Bone marrow (tissue), 2 donors: ENCODE measurements at places on chromosomes 1 and 21.

- no peak for DNase-seq
Observed at GRCh38 chr1:169548282-169548681, 38.0 kb downstream of the F5 start.

- DNase-seq, result peak; percentile 2
Observed at GRCh38 chr1:193143285-193143684, 21.5 kb downstream of the CDC73 start.

DNA sequence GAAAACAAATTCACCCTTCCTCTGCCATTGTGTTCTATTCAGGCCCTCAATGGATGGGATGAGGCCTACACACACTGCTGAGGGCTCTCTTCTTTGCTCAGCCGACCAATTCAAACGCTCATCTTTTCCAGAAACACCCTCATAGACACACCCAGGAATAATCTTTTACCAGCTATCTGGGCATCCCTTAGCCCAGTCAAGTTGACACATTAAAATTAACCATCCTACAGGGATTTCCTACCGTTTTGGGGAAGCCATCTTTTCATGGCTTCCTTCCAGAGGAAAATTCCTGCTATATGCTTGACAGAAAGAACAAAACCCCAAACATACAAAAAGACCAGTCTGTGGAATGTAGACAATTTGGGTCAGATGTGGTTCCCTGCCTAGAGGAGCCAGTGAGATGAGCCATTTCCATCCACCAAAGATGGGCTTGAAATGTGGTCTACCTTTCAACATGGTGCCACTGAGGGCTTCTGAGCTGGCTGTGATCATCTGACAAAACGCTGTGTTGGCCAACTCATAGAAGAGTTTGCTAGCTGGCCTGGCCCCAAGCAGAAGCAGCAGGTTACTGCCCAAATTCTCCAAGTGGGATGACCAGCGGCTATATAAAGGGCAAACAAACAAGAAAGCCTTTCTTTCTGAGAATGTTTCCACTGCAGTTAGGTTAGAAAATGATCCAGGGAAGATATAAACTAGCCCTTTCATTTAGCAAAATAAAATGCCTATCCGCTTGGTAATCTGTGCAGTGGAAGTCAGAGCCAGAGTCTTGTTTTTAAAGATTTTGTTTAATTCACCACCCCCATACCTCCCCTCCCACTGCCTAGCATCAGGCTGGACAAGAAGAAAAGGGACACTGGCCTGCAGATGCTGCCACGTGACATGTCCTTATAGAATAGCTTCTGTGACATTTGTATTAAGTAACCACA, 69.1 kb upstream of the MRPS6 start:
- no peak for DNase-seq

DNA sequence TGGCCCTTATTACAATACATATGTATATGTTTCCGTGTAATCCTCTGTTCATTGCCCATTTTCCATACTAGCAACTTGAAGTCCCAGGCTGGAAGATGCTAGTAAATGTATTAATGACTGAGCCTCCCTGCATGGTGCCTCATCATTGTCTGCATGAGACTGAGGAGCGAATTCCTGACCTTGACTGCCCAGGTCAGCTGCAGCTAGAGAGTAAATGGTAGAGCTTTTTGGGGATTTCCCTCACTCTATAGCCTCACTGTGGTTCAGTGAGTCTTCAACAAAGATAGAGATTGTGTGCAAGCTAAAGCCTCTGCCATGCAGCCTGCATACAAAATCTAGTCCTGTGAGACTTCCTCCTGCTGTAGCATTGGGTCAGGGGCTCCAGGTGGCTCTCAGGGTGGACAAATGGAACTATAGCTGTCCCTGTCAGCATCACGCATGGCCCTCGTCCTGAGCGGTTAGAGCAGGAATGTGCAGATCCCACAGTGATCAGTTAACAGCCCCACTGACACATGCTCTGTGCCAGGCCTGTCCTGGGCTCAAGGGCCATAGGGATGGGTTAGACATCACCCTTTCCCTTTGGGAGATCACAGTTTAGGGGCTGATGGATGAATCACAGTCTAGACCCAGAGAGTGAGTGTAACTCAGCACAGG, 741.7 kb downstream of the MATN1 start:
- no peak for DNase-seq

DNA sequence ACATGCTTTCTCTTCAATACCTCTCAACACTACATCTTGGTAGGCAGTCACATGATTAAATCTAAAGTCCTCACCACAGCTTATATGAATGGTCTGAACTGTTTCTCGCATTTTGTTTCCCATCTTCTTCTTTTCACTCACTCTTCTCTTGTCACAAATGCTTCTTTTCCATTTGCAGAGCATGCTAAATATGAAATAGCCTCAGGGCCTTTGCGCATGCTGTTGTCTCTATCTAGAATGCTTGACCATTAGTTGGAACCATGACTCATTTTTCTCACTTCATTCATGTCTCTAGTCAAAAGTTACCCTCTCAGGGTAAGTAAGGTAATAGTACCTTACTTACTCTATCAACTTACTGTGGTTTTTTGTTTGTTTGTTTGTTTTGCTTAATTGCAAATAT, 239.7 kb downstream of the PTPRC start:
- no peak for DNase-seq

GRCh38 chr1:60866917-60867531, 215.3 kb upstream of the NFIA start:
- no peak for DNase-seq

DNA sequence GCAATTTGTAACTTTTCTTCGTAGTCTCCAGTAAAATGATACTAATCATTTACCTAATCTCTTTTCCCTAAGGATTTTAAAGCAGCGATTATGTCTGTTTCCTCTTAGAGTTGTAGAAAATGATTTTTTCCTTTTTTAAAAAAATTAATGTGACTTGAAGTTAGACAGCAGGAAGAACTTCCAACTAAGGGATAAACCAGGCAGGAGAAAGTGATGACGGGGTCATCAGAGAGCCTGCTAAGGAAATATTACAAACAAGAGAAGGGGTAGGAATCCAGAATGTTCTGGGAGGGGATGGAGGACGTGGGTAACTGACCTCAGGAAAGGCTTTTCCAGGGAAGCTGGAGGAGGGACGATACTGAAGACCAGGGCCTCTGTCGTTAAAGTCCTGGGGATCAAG, 8.8 kb upstream of the ETV3L start:
- no peak for DNase-seq

GRCh38 chr1:32715901-32716311, 13.3 kb upstream of the SYNC start:
- no peak for DNase-seq

GRCh38 chr1:175193527-175193910, 943 bp upstream of the KIAA0040 start:
- no peak for DNase-seq

- DNase-seq, result no peak
Observed at GRCh38 chr21:31908106-31909031, 35.5 kb downstream of the HUNK start.

- DNase-seq, result no peak
Observed at GRCh38 chr1:111987502-111987901, 2.0 kb downstream of the KCND3 start.

DNA sequence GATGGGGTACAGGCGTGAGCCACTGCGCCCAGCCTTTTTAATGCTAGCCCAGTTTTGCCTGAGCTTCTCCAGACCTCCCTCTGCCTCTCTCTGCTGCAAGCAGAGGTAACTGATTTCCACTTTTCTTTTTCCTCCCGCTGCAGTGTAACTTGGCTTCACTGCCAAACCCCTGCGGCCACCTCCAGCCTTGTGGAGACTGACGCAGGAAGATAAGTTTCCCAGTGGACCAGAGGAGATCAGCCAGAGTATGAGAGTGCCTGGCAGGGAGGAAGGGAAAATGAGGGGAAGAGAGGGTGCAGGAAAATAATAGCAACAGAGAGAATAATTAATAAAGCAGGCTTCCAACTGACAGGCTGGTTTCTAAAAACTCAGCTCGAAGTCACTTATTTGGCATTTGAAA, 143.7 kb downstream of the PCNX2 start:
- no peak for DNase-seq

DNA sequence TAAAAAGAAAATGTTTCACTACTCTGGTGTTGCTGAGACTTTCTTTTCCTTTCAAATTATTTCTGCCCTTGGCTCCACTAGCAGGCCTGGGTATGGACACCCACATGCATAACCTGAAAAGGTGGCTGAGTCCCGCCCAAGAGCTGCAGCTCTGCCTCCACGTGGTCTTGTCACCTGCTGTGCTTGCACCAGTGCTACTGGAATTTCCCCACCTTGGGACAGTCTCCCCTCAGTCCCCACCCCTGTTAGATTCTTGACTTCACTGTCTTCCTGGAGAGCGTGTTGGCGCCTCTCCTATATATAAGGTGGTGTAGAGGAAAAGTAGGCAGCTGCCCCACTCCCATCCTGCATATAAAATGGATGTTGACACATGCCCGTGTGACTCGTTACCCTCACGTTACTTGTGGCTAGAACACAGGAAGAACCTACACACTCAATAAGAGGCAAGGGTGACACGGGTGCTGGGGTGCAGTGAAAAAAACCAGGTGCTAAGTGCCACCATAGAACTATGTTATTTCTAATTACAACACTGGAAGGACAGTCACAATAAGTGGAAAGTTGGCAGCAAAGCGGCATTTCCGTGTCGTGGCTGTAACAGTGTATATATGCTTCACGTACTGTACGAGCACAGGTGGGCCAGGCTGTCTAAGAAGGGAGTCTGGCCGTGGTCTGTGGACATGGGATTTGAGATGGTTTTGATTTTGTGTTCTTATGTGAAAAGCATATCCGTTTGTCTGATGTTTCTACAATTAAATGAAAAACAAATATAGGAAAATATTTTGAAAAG, 61.0 kb downstream of the POFUT2 start:
- no peak for DNase-seq

- DNase-seq, result peak; percentile 28
Observed at GRCh38 chr21:43812139-43812821, 22.9 kb downstream of the RRP1 start.

- DNase-seq, result peak; percentile 33
Observed at GRCh38 chr1:225454733-225455132, 26.9 kb upstream of the LBR start.

- no peak for DNase-seq
Observed at GRCh38 chr21:27001526-27001925, 34.6 kb upstream of the ADAMTS5 start.

DNA sequence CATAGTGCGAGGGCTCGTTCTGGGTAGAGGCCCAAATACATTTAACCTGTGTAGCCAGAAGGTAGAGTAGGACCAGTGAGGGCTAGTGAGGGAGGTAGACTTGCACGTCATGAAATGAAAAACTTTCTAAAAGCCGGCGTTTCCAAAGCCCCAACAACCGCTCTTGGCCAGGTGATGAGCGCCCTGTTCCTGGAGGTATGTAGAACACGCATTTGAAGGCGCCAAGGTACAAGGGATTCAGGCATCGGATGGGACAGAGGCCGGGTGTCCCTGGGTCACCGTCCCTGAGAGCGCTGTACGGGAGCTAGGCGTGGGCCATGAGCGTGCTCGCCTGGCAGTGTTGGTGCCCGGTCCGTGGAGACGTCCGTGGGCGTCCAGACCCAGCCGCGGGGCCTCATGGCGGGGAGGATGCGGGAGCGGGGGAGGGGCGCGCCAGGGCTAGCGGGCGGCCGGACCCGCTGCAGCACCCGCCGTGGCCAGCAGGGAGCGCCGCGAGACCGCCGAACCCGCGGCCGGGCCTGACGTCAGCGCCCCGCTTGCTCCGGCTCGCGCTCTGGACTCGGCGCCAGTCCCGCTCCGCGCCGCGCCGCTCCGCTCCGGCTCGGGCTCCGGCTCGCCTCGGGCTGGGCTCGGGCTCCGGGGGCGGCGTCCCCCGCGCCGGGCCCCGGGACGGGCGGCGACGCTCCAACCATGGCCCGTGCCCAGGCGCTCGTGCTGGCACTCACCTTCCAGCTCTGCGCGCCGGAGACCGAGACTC, at the start of gene PTPRU:
TSS of gene PTPRU (plus strand) at position 568 of the 757 bp plus-strand sequence. CDS start at position 691, 123 bp downstream.
- DNase-seq, result peak; percentile 63

DNA sequence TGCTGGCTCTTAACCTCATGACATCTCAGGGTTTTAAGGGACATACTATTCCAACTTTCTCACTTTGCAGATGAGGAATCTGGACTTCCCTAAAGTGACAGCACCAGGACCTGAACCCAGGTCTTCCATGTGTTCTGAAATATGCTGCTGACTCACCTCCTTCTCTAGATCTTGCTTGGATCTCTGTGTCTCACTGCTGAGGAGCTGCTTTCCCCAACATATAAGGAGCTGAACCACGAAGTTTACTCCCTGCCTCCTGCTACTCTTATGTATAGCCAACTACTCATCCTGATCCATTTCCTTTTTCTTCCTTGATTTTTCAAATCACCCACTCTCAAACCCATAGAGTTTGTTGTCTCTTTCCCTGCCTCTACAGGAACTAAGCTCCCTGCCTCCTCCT, 38.2 kb downstream of the ALG14 start:
- DNase-seq, result no peak

DNA sequence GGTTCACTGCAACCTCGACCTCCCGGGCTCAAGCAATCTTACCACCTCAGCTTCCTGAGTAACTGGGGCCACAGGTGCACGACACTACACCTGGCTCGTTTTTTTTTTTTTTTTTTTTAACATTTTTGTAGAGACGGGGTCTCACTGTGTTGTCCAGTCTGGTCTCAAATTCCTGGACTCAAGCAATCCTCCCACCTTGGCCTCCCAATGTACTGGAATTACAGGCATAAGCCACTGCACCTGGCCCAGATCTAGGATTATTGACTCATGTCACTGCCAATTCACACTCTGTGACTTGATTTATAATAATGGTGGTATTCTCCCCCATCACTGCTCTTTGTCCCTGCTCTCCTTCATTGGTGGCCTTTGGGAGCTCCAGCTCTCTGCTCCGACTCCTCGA, 145.1 kb downstream of the PTPRU start:
- no peak for DNase-seq

DNA sequence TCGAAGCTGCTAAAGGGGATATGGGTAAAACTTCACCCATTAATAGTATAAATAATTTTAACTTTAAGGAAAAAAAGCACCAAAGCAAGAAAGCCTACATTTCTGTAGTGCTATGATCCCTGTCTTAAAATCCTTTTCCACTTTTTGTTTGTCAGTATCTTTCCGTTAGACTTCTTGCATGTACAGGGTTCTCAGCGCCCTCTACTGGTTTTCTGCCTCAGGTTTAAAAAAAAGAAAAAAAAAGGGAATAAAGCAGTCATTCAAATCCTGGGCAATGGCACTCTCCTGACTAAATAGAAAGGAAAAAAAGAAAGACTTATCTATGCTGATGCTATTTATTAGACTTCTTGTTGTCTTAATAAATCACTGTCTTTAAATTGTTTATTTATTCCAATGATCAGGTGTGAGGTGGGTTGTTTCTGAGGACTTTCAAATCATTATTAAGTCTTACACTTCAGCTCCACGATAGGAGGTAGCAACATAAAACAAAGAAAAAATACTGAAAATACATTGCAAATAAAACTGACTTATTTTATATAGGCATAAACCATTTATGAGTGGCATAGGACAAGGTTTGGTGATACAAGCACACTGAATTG, 475.4 kb upstream of the NR5A2 start:
- DNase-seq, result no peak

- no peak for DNase-seq
Observed at GRCh38 chr1:209733409-209734192, 22.3 kb upstream of the TRAF3IP3 start.
